Fibroblast of skin of right biceps (primary cell): ENCODE measurements at places on chromosomes 13 and 19.
A peak's percentile ranks its signal among the peaks of the same experiment; 100 is the strongest.

GRCh38 chr19:34317311-34317927, 47.6 kb upstream of the GPI start:
- DNase-seq, result no peak

- no peak for DNase-seq
Observed at GRCh38 chr19:16883522-16883921, 5.3 kb upstream of the F2RL3 start.

DNA sequence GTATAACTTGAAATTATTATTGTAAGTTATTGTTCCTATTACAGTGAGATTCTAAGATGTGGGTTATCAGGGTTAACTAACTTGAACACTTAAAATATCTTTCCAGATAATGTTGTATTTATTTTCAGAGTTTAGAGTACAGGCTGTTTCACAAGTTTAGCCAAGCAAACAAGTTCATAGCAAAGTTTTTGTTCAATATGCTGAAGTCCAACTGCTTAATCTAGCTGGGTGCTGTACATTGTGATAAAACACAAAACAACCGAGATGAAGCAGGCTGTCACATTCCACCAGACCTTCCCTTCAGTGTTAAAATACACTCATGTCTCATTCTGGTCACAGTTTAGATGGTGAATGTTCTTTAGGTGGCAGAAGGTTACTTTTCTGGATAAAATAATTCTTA, 148.0 kb upstream of the PCDH20 start:
- DNase-seq, result no peak

- DNase-seq, result no peak
Observed at GRCh38 chr13:60410299-60410698, 13.3 kb downstream of the TDRD3 start.

GRCh38 chr19:12667731-12668302, 1.2 kb downstream of the WDR83 start:
- DNase-seq, result no peak

DNA sequence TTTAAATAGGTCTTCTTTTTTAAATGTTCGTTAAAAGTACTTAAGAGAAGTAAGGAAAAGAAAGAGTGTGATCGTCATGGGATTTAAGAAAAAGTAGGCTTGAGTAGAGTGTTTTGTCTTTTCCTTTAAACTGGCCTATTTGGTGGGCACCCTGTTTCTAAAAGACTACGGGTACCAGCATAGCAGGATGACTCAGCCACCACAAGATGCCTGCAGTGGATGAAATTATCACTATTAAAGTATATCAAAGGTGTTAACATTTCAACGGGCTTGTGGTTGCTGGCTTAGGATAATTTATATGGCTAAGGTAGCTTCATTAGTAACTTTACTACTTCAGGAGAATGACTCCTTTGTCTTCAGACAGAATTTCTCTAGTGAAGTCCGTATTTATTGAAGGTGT, 112.6 kb downstream of the STARD13 start:
- DNase-seq, result no peak

DNA sequence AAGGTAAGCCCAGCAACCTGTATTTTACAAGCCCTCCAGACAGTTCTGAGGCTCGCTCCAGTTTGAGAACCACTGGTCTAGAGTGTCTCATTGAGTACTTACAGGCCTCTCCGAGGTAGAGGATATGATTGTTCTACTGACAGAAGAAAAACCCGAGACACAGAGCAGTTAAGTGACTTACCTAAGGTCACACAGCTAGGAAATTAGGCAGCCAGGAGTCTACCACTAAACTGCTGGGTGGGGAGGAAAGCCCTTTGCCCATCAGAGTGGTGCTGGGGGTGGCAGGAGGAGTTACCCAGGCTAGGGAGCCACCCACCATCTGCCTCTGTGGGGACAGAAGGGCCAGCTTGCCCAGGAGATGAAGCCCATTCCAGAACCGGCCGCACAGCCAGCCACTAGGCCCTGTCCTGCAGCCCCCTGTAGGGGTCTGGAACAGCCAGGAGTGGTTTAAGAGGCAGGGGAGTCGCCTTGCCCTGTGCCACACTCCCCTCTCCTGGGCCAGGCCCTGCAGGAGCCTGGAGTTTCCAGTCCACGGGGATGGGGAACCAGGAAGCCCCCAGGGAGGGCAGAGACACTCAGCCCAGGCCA, 703 bp downstream of the RASGRP4 start:
- DNase-seq, result no peak

GRCh38 chr19:19460258-19460731, 54.8 kb downstream of the GATAD2A start:
- no peak for DNase-seq

GRCh38 chr19:56105090-56105701, 15.9 kb downstream of the ZNF787 start:
- DNase-seq, result peak; percentile 19

DNA sequence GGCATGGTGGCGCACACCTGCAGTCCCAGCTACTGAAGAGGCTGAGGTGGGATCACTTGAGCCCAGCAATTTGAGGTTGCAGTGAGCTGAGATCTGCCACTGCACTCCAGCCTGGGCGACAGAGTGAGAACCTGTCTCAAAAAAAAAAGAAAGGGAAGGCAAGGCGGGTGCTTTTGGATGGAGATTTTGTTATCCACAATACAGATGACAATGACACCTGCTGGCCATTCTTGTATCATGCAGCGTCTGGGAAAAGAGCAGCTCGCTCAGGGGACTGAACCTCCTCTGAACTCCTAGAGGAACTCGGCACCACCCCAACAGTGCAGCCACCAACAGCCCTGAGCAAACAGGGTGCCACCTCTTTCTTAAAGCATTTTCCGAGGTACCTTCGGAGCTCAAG, 22.8 kb downstream of the HAUS8 start:
- peak; percentile 37 for DNase-seq

- no peak for DNase-seq
Observed at GRCh38 chr19:3411636-3412035, 45.3 kb downstream of the NFIC start.

DNA sequence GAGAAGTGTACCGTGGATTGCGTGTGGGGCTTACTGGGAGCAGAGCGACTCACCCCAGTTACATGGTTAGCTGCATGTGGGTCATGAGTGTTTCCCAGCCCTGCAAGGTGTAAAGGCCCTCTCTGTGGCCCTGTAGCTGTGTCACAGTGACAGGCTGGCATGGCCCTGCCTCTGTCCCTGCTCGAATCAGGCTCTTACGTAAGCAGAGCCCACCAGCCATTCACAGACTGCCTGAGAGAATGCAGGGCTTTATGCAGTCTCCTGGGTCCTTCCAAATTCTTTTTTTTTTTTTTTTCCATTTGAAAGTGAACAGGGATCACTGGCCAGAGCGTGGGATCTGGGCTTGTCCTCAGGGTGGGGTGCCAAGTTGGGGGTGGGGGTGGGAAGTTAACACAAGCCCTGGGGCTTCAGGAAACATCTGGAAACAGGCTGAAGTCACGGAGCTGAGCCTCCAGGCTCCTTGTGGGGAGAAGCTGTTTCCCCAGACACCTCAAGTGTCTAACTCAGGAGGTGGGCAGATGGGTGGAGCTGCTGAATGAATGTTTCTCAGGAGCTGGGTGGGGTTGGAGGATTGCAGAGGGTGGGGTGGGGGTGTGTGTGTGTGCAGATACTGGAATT, 13.4 kb downstream of the TECR start:
- no peak for DNase-seq

DNA sequence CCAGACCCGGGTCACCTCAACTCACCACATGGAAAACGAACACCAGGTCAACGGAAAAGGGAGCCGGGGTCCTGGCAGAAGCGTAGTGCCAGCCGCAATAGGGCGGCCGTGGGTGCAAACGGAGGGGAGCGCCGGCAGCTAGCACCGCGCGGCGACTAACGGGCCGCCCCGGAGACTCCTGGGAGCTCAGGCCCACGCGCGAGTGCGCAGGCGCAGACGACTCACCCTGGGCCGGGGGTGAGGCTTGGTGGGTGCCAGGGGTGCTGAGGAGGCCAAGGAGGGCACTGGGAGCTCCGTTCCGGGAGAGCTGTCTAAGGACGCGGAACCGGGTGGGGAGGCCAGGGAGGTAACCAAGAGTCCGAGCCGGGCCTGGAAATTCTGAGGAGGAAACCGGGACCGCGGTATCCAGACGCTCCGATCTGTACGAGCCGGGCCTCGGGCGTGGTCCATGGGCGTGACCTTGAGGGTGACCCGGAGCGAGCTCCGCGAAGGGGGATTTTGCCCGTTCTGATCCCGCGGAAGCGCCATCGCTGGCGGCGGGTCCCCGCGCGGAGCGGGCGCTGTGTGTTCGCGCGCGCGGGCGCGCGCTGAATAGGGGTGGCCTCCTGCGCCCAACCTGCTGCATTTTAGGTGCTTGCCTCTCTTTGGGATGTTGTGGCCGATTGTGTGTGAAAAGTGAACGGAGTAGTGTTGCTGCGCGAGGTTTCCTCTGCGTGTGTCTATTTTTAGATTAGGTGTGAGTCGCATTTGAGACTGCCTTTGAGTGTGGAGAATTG, at the start of gene ZNF382:
ZNF382 (plus strand) TSS at position 213 of the 776 bp plus-strand sequence. CDS start 4,602 bp downstream, outside the sequence.
- DNase-seq, result peak; percentile 71

DNA sequence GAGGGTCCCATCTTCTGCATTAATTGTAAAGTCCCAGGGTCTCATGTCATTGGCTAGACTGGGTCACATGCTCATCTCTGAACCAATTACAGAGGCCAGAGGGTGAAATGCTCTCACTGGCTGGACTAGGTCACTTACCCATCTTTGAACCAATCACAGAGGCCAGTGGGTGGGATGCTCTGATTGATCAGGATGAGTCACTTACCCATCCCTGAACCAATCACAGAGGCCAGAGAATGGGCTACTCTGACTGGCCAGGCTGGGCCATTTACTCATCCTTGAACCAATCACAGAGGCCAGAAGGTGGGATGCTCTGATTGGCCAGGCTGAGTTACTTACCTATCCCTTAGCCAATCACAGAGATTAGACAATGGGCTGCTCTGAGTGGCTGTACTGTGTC, 5.3 kb downstream of the MISP start:
- DNase-seq, result peak; percentile 66

- peak; percentile 82 for DNase-seq
Observed at GRCh38 chr13:52195401-52195837, 36.0 kb upstream of the NEK3 start.

- no peak for DNase-seq
Observed at GRCh38 chr13:41548031-41548430, 90.7 kb downstream of the RGCC start.
